A172 (cell line): ENCODE measurements at places on chromosomes 12 and 14. TPM values are rescaled to one million over a fixed set of nuclear protein-coding genes. Genes with fewer than 3 reads are reported as not detected.
A peak's percentile ranks its signal among the peaks of the same experiment; 100 is the strongest.

DNA sequence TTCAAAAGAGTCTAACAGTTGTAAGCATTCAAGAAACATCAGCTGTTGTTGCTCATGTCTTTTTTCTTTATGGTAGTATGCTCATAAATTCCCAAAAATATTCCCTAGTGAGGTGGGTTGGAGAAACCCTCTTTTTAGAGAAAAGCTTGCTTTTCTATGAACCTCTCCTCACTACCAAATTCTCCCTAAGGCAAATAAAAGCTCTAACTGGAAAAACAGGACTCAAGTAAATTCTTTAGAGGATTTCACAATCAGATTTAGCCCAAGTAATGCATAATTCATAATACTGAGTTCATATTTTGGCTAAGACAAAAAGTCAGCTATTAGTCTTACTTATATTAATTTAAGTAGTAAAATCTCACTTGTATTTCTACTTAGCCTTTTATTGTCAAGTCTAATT lies 59.1 kb downstream of the DIO2 start:
- DNase-seq, result no peak

- no peak for DNase-seq
These were observed 4.6 kb downstream of the BTG1 start for GRCh38 chr12:92140896-92141536.

DNA sequence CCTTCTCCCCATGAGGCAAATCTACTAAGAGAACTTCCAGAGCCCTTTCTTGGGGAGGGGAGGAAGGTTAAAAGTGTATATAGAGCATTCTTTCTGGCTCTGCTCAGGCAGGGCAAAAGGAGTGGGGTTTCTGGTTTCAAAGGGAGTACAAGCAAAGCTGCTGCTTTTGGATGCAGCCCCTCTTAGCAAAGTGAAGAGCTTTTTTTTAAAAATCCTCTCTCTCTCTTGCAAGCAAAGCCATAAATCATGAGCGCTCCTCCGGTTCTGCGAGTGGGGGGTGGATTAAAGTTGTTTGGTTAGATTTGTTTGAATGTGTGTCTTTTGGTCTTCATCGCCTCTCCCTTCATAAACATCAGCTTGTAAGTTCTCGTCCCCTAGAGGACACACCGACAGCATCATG lies 546.6 kb upstream of the TBX3 start:
- DNase-seq, result no peak

NRL gene
- 0.72 TPM in 1 of 2 replicates, not detected in the other for total RNA-seq

GRCh38 chr14:77889971-77890442 lies 90.1 kb downstream of the ADCK1 start:
- peak; percentile 32 for DNase-seq

PCNX4 gene
- total RNA-seq, result 81.3 and 97.5 TPM in 2 replicates

- DNase-seq, result no peak
These were observed 8.7 kb downstream of the TMEM253 start for GRCh38 chr14:21109377-21110138.

DNA sequence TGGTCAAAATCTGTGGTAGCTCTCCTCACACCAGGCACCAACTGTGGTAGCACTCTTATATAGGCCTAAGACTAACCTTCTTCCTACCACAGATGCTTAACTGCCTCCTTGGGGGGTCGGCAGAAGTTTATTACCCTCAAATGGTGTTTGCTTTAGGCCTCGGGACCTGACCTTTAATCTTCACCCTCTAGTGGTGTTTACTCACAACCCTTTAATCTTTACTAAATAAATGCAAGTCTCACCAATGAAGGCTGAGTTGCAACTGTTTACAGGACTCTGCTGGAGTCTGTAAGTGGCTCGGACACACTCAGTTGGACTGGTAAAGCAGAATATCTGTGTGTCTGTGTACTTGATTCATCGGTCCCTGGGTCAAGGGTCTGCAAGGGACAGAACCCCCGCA lies 29.4 kb downstream of the CCER1 start:
- no peak for DNase-seq

DNA sequence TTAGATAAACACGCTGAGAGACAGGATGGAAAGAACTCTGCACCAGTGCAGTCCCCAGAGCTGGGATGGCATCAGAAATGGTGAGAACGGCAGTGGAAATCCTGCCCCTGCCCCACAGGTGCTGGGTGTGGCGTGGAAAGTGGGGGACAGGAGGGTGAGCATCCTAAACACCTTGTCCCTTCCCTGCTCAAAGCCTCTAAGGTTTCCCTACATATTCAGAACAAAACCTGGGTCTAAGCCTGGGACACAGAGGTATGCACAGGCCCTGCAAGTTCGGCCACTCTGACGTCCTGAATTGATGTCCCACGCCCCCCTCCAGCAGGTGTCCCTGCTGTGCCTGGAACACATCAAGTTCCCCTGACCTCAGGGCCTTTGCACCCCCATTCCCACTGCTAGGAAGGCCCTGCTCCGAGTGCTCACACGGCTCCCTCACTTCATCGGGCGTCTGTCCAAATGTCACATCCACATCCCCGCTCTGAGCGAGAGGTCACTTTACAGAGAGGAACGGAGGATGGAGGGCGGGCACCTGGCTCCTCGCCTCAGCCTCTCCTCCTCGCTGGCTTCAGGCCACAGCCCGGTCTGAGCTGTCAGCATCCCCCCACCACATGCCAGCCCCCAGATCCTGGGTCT lies 38.5 kb upstream of the SFSWAP start:
- DNase-seq, result no peak

GRCh38 chr12:48447755-48448154 lies 24.6 kb upstream of the ANP32D start:
- DNase-seq, result no peak

GRCh38 chr12:20050221-20050620 lies 318.1 kb upstream of the PDE3A start:
- no peak for DNase-seq

DNA sequence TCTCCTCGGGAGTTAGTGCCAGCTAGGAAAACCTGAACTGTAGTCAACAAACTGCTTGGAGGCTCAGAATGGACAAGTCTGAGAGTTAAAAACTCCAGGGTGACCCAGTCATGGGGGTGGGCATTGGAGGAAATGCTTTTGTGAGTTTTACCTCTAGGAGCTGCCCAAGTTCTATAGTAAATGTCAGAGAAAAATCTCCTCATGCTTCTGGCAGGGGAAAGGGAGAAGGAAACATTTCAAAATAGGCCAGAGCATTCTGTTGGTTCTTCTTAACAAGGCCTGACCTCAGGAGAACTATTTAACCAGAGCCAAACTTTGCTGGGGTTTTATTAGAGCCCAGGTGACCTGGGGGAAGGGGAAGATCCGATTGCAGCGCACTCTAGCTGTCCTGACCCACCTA lies 12.3 kb downstream of the NINJ2 start:
- DNase-seq, result no peak

DNA sequence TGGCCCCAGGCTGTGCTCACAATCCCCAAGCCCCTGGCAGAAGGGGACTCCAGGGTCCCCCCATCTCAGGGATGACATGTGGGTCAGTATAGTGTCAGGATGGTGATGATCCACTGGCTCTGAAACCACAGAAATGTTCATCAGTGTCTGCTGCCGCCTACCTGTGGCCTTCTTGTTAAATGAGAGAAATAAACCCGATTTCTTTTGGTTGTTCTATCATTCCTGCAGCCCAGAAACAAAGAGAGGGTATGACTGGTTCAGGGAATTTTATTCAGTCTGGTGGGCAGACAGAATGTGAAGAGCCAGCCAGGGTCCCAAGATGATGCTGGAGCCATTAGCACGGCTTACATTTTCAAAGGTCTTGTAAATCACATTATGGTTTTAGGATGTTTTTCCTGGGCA lies 86.6 kb downstream of the CRADD start:
- DNase-seq, result no peak

- DNase-seq, result peak; percentile 66
These were observed 215.5 kb downstream of the C12orf50 start for GRCh38 chr12:87813476-87814234.

GRCh38 chr12:61810486-61810885 lies 449.7 kb upstream of the USP15 start:
- peak; percentile 1 for DNase-seq

DNA sequence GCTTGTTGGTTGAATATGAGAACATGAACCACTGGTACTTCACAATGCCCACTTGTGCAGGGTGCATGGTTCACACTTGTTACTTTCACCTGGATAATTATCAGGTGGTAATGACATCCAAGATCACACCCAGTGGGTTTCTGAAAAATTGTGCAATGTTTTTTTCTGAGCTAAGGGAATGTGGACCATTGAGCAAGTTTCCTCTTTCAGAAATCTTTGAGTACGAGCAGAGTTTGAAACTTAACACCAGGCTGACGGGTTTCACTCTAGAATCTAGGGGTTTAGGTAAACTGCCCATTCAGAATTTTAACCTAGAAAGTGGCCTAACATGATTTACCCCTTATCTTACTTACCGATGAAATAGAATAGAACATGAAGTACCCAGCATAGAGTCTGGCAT lies 389.6 kb downstream of the PAWR start:
- DNase-seq, result no peak

GRCh38 chr14:27845902-27846301 lies 920.7 kb upstream of the FOXG1 start:
- DNase-seq, result peak; percentile 0

- no peak for DNase-seq
These were observed 39.7 kb upstream of the GZMB start for GRCh38 chr14:24673534-24674203.

DNA sequence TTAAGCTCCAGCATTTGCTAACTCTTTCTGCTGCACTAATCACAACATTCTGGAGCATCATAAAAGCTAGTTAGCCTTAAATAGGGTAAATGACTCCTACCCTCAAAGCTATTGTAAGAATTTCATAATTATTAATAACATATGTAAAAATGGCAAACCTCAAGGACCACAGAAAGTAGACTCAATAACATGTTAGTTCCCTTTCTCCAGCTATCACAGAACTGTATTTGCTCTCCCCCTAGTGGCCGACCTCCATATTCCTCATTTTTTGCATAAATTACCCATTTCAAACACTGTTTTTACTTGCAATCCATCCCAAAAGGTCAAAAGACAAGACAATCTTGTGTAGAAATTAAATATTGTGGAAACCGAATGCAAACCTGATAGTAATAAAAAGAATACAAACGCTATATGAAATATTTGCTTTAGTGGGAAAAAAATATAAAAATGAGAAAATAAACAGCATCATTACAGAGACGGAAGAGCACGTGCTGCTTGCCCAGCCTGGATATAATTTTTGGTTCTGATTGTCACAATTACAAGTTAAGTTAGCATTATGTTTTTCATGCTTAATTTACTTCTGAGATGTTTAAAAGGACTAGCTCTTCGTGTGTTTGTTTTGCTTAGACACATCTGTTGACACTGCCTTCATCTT lies 97.9 kb downstream of the RERGL start:
- DNase-seq, result peak; percentile 45

OTOGL gene
- 0.22 and 0.67 TPM in 2 replicates for total RNA-seq

GRCh38 chr12:89678225-89678624 lies 30.4 kb downstream of the ATP2B1 start:
- no peak for DNase-seq

AQP2 gene
- total RNA-seq, result not detected in 2 replicates

GRCh38 chr12:124661341-124661740 lies 93.9 kb upstream of the NCOR2 start:
- no peak for DNase-seq

FAM222A gene
- total RNA-seq, result 3.7 and 4.2 TPM in 2 replicates

DNA sequence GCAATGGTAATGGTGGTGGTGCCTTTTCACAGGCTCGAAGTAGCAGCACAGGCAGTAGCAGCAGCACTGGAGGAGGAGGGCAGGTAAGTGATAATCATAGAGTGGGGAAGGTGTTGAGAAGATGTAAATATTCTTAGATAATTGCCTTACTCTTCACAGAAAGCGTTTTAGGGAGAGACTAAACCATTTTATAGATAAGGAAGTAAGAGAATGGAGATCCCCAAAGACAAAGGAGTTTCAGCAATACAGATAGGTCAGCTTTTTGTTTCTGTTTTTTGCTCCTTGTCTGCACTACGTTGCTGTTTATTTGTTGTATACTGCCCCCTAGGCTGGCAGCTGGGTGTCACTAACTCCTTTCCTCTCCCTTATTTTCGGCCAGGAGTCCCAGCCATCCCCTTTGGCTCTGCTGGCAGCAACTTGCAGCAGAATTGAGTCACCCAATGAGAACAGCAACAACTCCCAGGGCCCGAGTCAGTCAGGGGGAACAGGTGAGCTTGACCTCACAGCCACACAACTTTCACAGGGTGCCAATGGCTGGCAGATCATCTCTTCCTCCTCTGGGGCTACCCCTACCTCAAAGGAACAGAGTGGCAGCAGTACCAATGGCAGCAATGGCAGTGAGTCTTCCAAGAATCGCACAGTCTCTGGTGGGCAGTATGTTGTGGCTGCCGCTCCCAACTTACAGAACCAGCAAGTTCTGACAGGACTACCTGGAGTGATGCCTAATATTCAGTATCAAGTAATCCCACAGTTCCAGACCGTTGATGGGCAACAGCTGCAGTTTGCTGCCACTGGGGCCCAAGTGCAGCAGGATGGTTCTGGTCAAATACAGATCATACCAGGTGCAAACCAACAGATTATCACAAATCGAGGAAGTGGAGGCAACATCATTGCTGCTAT lies 2.0 kb downstream of the SP1 start:
- peak; percentile 48 for DNase-seq

NTF3 gene
- 1.3 and 5.8 TPM in 2 replicates for total RNA-seq

CALCOCO1 gene
- total RNA-seq, result 36.8 and 40.2 TPM in 2 replicates

RNASE1 gene
- total RNA-seq, result not detected in 2 replicates

GRCh38 chr12:70398862-70399261 lies 32.8 kb downstream of the KCNMB4 start:
- DNase-seq, result no peak

GRCh38 chr12:14976658-14977057 lies 3.8 kb downstream of the PDE6H start:
- no peak for DNase-seq

- no peak for DNase-seq
These were observed 159.2 kb downstream of the PAX9 start for GRCh38 chr14:36820901-36821300.

GRCh38 chr12:94174576-94174975 lies 26.2 kb downstream of the PLXNC1 start:
- no peak for DNase-seq

RTL1 gene
- total RNA-seq, result 0.16 TPM in 1 of 2 replicates, not detected in the other

KIF26A gene
- 2.4 and 3.0 TPM in 2 replicates for total RNA-seq

DNA sequence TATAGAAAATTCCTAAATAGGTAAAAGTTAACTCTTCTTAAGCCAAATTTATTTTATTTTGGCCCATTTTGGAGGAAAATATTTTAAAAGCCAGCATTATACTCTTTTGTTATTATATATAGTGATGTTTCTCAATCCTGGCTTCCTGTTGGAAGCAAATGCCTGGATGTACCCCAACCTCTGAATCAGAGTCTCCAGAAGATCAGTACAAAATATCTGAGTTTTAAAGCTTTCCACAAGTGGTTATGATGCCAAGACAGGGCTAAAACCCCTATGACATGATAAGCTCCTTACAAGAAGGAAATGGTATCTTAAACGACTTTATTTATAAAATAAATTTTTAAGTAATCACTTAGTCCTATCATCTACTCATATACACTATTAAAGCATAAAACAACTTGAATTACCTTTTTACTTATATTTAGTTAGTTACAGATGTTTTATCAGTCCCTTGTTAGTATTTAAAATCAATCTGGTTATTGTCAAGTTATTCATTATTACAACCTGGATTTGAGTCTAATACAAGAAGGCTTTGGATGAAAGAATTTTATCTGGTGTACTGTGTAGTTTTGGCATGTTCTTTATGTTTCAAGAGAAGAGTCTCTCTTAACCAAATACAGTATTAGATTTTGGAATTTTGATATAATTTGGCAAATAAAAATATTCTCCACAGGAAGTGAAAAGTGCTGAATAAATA lies 238.1 kb downstream of the SLC2A13 start:
- no peak for DNase-seq

GRCh38 chr12:5027046-5027821 lies 16.4 kb upstream of the KCNA5 start:
- no peak for DNase-seq

- no peak for DNase-seq
These were observed 39.0 kb downstream of the NID2 start for GRCh38 chr14:52029881-52030280.
